Midbrain (tissue), 1 donor: ENCODE measurements at places on chromosomes 12 and 14.

GRCh38 chr14:95677179-95677835 is 8.9 kb upstream of the TCL1B start:
- DNase-seq: no peak

GRCh38 chr12:122726080-122726558 is 4.5 kb downstream of the HCAR1 start:
- no peak for DNase-seq

- no peak for DNase-seq
These were observed 13.4 kb downstream of the GABARAPL1 start for GRCh38 chr12:10226086-10226485.

DNA sequence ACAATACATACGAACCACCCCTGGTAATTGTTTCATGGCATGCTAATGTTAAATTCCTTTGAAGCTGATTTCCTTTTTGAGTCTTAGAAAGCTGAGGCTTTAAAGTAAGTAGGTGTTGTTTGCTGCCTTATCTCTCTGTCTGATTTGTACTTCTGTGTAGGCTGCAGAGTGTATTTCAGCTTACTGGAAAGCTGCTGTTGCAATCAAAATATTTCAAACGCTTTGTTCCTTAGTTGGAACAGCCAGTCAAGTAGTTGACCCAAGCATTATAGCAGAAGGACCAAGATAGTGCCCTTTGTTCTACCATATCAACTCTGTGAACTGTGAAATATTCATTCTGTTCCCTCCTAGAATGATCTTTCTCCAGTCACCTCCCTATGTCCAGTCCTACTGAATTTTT is 3.1 kb downstream of the PKP2 start:
- DNase-seq: no peak

DNA sequence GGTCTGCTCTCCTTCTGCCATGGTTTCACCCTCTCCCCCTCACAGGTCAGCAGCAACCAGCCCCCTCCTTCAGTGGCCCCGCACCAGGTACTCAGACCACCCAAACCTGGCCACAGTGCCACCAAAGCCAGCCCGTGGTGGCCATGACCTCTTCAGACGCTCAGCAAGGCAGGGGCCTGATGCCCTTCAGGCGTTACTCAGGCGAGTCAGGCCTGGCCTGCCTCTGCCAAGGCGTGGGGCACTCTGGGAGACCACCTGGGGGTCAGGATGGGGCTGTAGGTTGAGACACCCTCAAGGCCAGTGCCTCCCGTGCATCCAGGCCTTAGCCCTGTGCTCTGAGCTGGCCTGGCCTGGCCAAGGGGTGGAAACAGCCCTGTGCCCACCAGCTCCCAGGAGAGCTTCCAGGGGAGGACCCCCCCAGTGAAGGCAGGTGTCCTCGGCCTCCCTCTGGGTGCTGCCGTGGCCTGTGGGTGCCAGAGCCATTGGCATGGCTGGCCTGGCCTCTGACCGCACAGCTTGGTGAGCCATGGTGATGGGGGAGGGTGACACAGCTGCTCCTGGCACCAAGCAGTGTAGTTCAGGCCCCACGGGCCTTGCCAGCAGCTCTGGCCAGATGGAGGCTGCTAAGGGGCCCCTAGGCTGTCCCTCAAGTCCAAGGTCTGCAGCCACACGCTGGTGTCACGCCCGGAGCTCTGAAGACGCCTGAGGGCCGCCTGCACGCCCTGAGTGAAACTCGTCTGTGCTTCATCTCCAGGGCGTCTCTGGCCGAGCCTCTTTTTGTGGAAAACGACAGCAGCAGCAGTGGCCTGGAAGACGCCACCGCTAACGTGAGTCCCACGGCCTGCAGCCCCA is 15.1 kb downstream of the XRCC3 start:
- DNase-seq: peak; percentile 58

DNA sequence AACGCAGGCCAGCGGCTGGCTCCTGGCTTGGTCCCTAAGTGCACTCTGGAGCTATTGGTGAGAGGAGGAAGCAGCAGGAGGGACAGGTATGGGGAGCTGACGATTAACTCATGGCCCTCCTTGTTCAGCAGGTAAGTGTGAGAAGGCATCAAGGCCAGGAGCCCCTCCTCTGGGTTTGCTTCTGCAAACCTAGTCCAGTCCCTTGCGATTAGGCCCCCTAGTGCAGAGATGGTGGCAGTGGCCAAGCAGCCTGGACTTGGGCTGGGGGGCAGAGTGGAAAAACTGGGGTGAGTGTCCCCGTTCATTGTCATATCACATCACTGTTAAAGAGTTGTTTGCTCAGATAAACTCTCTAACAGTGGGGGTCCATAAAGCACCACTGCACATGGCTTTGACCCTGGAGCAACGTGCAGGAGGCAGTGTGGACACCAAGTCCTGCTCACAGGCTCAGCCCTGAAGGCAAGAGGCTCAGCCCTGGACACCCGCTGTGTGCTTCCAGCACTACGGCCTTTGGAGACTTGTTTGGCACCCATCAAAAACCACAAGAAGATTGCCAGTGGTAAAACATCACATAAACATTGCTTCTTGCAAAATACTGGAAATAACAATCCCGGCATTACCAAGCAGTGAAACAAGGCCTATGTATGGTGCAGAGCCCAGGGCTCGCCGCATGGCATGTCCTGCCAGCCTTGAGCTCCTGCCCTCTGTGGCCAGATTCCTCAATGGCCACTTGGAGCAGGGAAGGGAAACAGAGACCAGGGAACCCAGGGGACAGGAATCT is 184.3 kb upstream of the RTL1 start:
- no peak for DNase-seq

DNA sequence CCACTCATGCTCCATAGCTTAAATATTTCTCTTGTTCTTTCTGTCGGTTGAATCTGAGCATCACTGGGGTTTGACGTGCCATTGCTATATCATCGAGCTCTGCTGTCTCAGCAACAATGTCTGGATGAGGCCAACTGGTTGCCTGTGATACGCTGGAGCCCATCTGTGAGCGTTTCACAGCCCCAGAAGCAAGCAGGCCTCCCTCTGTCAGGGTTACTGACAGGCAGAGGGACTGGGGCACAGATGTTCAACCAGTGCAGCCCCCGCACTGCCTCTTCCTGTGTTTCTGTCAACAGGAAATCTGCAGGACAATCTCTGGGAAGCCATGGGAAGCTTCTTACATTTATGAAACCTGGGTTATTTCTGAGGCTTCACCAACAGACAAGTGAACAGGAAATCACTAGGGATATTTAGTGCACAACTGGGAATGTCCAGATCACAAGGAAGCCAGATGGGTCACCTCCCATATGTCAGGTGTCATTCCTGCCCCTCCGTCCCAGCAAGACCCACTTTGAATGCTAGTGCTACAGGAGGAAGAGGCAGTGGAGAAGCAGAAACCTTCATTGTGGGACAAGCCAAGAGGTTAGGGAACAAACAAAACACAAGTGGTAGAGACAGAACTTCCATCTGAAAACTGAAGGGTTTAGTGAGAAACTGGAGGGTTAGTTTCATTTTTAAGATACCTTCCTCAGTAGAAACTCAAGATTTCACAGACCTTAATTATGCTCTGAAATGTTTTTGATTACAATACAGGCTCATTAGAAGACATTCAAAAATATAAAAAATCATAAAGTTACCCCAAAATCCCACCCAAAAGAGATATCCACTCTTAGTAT is 24.1 kb downstream of the DMAC2L start:
- peak; percentile 73 for DNase-seq

- DNase-seq: no peak
These were observed 433.5 kb downstream of the DAD1 start for GRCh38 chr14:22155571-22155970.

GRCh38 chr14:100201701-100202100 is 37.2 kb upstream of the YY1 start:
- DNase-seq: no peak

DNA sequence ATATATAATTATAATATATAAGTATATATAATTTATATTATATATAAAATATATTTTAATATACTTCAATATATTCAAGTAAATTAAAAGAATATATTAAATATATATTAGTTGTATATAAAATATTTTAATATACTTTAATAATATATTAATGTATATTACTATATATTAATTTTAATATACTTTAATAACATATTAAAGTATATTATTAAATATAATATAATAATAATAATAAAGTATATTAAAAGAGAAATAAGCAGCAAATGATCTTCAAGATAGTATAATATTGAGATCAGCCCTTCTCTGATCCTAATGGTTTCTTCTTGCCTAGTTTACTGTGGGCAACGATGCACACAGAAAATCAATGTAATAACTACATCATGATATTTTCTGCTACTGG is 2.3 kb downstream of the OR4M1 start:
- DNase-seq: no peak

DNA sequence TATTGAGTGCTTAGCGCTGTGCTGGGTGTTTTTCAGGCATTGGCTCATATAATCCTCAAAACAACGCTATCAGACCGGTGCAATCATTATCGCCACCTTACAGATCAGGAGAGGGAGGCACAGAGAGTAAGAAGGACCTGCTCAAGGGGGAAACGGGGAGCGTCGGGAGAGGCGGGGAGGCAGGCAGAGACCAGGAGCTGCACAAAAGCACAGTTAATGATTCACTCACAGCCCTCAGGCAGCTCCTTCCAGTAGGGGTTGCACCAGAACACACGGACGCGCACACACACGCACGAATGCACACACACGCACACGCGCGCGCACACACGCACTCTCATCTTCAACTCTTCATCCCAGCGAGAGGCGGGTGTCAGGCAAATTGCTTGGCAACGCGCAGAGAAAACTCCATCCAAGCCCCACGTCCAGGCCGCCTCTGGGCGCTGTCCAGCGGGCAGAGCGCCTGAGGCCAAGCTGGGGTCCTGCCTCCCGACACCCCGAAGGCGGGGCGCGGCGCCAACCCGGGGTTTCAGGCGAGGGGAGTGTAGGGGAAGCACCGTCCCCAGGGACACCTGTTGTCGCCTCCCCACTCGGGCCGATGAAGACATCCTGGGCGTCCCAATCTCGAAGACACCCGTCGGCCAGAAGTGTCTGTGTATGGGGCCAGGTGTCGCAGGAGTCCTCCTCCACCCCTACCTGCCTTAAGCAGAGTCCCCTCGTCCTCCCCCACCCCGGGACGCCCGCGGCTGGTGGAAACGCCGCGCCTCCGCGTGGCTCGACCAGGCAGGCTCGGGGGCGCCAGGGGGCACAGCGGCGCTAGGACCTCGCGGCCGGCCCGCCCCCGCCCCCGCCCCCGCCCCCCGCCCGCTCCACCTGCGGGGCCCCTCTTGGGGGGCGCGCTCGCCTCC is 35.5 kb upstream of the STON2 start:
- peak; percentile 47 for DNase-seq

GRCh38 chr12:100951756-100952155 is 157.2 kb downstream of the ANO4 start:
- no peak for DNase-seq

GRCh38 chr12:103742349-103742932 is 98.6 kb downstream of the NT5DC3 start:
- DNase-seq: no peak

DNA sequence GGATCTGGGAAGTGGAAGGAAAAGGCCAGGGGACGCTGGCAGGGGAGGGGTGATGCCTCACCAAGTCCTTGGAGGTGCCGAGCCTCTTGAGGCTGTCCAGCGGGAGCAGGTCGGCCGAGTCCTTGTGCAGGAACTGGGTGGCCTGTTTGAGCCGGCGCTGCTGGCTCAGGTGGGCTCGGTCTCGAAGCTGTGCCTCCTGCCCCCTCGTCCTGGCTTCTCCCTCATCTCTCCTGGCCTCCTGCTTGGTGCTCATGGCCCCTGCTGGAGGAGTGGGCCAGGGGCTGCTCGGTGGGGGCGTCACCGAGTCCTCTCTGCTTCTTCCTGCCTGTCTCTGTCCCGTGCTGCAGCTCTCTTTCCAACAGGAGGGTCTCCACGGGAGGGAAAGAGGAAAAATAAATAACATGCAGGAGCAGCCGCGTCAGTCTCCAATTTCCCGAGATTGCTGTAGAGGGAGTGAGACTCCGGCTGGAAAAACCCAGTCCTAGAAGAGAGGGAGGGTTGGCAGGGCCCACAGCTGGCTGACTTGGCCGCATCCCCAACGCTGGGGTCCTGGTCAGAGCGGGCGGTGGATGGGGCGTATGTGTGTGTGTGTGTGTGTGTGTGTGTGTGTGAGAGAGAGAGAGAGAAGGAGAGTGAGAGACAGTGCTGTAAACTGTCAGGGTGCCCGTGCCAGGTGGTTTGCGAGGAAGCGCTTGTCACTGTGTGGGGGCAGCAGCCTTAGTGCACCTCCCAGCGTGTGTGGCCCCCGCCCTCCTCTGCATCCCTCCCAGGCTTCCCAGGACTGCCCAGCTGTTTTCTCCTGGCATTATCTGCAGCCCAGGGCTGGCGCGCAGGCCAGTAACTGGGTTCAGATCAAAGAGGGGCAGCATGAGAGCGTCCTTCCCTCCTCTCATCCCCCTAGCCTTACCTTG is at the start of gene NRIP2:
Gene NRIP2, minus strand, starts transcription at position 455 of the 911 bp plus-strand sequence. Its CDS starts 52 bp downstream, at position 403.
- DNase-seq: peak; percentile 67

DNA sequence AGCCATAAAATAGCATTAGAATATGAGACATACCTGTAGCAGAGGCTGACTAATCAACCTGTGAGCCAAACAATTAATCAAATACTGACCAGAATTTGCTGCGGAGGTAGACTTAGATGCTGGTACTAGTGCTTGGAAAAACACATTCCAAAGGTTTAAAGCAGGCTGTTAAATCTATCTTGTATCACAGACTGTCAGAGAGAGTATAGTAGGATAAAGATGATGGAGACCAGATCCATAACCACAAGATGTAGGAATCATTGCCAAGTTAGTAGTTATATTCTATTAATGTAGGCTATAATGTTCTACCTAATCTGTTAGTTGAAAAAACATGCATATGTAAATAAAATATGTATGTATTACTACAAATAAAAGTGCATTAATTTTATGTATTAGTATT is 726.2 kb downstream of the SLC6A15 start:
- DNase-seq: no peak

- DNase-seq: no peak
These were observed 9.1 kb upstream of the ATG101 start for GRCh38 chr12:52060498-52061177.

DNA sequence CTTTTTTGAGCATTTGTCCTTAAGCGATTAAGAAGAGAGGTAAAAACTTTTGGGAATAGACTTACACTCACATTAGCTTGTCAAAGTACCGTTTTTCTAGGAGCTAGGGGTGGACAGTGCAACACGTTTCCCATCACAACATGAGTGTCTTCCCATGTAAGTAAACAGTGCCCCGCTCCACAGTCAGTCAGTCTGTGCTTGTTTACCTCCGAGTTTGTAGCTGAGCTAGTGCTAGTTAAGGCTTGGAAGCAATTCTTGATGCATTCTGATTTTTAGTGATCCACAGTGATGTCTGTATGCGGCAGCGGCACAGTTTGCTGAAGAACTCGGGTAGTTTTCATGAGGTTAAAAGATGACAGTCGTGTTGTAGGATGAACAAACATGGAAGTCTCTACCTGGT is 941 bp downstream of the ZDHHC17 start:
- no peak for DNase-seq

- no peak for DNase-seq
These were observed 1.8 kb upstream of the AHNAK2 start for GRCh38 chr14:104979758-104980610.
